H9 (cell line): ENCODE measurements at places on chromosomes 12 and 14.
A peak's percentile ranks its signal among the peaks of the same experiment; 100 is the strongest.

DNA sequence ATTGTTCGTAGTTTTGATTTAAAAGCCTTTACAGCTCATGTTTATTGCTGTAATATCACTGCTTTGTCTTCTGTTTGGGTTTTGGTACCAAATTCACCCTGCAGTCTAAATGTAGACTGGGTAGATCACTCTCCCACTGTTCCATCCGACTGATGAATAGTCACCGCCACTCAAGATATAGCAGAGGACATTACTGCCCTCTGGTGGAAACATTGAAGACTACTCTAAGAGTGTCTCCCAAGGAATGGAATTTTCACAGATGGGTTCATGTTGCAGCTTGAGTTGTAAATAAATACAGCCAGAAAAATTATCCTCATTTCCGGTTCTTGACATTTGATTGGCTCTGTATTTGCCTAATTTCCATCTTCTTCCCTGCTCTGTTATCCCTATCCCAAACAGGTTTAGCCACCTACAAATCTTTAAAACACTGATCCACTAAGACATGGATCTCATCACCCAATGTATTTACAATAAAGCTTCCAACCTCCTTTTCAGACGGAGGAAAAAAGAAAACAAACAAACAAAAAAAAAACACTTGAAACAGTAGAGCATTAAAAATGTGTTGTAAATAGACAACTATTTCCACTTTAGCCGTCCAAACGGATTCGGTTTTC lies 198.3 kb upstream of the CPNE8 start:
- 0 out of 2 replicates have a peak, but pooled peaks cover 3% of the 10 kb centered on the region for H3K36me3 ChIP-seq
- no peak for DNase-seq
- H3K4me1 ChIP-seq = peaks cover 5% of the 10 kb centered on the region; the same call in 1 of the 2 replicates
- no peaks in the 10 kb centered on the region for H3K27me3 ChIP-seq
- H3K4me3 ChIP-seq = no peak overlapping the region

DNA sequence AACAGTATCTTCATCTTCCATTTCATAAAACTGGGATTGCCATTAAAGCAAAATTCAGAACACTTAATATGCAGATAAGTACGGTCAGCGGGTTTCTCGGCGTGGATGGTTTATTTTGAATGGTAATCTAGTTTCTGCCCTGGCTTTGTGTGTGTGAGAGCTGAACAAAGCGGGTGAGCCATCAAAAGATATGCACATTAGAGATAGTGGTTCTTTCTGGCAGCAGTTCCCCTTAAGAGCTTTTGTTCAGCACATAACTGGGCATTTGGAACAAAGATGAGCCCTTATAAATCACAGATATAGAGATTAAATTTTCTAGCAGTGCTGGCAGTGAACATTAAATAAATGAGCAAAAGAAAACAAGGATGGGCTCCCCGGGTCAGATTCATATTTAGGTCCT lies 207.5 kb downstream of the CALM1 start:
- no peaks in the 10 kb centered on the region for H3K36me3 ChIP-seq
- H3K4me3 ChIP-seq = no peak overlapping the region

GRCh38 chr12:94789510-94790225 lies 139.3 kb upstream of the TMCC3 start:
- H3K4me1 ChIP-seq = no peaks in the 10 kb centered on the region
- no peaks in the 10 kb centered on the region for H3K36me3 ChIP-seq
- no peak for DNase-seq
- no peak overlapping the region for H3K4me3 ChIP-seq

DNA sequence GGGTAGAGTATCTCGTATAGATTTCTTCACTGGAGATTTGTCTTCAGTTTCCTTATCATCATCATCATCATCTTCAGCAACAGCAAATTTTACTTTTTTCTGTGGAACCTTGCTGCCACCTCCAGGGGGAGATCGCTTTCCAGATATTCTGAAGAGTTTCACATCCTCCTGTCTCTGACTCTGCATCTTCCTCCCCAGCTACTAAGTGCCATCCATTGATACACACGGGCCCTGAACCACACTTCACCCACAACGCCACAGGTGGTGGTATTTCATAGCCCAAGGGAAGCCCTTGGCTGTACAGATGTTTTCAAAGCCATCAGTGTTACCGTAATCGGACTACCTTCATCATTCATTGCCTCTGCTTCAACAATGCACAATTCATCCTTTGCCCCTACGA lies 82.2 kb downstream of the PPP2R5C start:
- H3K27me3 ChIP-seq = no peaks in the 10 kb centered on the region
- peaks cover 4% of the 10 kb centered on the region; the same call in 1 of the 2 replicates for H3K4me1 ChIP-seq
- H3K4me3 ChIP-seq = peak overlapping the region; percentile 28; the same call in 1 of the 3 replicates
- no peak for DNase-seq
- H3K27ac ChIP-seq = no peak overlapping the region

GRCh38 chr14:72598306-72598705 lies 295.6 kb downstream of the DPF3 start:
- no peak for DNase-seq
- no peaks in the 10 kb centered on the region for H3K36me3 ChIP-seq
- H3K4me1 ChIP-seq = no peaks in the 10 kb centered on the region; the same call in 1 of the 2 replicates
- no peak overlapping the region for H3K27ac ChIP-seq
- H3K4me3 ChIP-seq = no peak overlapping the region

DNA sequence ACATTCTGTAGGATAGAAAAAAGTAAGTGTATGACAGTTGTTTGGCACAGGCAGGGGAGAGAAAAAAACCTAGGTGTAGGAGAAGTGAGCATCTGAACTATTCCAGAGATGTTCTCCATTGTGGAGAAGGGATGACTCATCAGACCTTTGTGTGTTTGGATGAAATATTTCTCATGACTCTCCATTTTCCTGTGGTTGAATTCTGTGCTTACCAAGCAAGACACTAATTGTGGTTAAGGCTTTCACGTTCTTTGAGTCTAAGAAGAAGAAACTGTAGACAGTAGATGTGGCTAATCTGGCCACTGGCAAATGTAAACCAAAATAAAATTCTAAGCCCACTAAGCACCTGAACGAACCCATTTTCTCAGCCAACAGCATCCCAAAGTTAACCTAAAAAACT lies 107.9 kb upstream of the GZMB start:
- H3K4me3 ChIP-seq = no peak overlapping the region
- no peak for DNase-seq
- H3K36me3 ChIP-seq = no peaks in the 10 kb centered on the region

DNA sequence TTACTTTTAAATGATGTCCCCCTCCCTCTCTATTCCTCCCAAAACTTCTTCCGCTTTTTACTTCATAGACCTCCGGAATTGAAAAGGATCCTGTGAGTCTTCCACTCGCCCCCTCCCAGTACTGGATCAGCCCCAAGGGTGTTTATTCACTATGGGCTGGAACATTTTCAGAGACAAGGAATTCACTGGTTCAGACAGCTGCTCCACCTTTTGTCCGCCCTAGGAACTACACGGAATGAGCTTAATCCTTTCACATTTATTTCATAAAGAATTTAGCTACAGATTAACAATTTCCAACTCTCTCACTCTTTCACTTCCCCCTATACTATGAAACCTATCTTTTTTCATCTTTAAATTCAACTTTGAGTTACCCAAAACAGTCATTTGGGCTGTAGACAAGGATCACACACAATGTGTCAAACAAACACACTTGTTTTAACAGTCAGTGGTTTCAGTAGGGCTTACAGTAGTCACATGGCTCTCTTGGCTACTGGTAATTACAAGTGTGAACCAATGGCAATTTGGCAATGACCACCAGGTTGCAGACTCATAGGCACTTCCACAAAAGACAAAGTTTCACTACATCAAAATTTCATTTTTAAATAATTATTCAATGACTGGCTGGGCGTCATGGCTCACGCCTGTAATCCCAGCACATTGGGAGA lies 20.6 kb downstream of the CNIH1 start:
- no peaks in the 10 kb centered on the region for H3K27me3 ChIP-seq
- DNase-seq = no peak
- no peak overlapping the region for H3K4me3 ChIP-seq
- H3K4me1 ChIP-seq = no peaks in the 10 kb centered on the region
